ENCODE measurements at places on chromosomes 6 and 20.

DNA sequence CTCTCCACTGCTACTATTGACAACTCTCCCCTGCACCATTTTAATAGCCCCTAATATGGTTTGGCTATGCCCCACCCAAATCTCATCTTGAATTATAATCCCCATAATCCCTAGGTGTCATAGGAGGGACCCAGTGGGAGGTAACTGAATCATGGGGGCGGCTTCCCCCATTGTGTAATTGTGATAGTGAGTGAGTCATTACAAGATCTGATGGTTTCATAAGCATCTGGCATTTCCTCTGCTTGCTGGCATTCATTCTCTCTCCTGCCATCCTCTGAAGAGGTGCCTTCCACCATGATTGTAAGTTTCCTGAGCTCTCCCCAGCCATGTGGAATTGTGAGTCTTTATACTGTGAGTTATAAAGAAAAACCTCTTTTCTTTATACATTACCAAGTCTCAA, 74.1 kb upstream of the TCF21 start:
- DNase-seq = peak; percentile 46

GRCh38 chr20:22771706-22772105, 187.3 kb upstream of the FOXA2 start:
- peak; percentile 62 for DNase-seq

DNA sequence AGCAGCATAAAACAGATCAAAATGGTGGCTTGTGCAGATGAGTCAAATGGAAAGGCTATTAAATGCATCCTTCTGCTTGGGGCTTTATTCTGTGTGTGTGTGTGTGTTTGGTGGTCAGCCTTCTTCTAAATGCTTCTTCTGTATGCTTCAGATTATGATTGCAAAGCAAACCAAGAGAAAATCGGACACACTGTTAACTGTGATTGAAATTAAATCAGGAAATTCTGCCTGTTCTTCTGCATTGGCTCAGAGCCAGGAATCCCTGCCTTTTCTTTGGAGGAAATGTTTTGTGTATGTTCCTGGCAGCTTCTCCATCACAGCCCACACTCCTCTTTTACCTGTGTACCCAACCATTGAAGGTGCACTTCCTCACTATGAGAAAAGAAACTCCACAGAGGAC, 22.3 kb upstream of the PDE10A start:
- DNase-seq = no peak

- DNase-seq = no peak
Measured at GRCh38 chr20:16224836-16225235, 348.4 kb downstream of the KIF16B start.

DNA sequence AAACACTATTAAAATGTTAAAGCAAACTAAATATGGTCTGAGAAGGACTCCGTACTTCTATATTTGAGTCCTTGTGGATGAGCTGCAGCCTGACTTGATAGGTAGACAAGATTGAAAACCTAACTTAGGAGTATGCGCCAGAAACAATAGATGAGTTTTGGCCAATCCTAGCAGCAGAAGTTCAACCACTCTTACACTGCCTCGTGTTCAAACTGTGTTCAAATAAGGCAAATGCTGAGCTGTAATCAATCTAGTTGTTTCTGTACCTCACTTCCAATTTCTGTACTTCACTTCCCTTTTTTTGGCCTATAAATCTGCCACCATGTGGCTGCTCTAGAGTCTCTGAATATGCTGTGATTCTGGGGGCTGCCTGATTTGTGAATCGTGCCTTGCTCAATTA, 13.2 kb upstream of the SERINC1 start:
- DNase-seq = no peak

DNA sequence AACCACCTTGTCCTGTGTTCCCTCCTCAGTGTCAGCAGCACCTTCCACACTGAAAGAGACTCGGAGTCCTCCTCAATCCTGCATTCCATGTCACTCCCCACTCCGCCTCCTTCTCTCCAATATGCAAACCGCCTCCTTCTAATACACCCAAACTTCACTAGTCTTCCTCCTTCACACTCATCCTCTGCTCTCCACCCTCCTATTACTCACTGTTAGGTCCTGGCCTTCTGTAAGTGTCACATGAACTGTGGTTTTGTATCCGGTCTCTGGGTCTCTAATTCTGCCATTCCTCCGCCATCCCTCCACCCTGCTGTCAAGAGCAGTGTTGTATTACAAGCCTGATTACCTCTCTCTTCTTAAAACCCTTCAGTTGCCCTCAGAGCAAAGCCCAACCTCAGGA, 200.5 kb upstream of the CDYL start:
- peak; percentile 15 for DNase-seq

GRCh38 chr6:122422614-122423267, 23.3 kb downstream of the HSF2 start:
- DNase-seq = no peak

DNA sequence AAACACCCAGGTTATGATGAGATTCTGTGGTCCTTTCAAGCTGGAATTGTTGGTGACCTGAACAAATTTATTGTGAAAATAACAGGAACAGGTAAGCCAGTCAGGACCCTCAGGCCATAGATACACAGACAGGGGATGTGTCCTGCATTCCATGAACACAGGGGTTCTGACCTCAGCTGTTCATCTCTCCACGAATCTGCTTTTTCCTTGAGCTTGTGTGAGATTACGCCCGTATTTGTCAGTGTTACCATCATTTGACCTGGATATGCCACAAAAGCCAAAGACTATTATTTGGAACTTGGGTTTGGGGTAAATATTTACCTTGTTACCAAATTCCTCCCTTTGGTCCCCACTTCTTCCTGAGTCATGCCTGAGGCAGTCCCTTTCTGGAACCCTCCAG, 288.9 kb downstream of the PREX1 start:
- no peak for DNase-seq

DNA sequence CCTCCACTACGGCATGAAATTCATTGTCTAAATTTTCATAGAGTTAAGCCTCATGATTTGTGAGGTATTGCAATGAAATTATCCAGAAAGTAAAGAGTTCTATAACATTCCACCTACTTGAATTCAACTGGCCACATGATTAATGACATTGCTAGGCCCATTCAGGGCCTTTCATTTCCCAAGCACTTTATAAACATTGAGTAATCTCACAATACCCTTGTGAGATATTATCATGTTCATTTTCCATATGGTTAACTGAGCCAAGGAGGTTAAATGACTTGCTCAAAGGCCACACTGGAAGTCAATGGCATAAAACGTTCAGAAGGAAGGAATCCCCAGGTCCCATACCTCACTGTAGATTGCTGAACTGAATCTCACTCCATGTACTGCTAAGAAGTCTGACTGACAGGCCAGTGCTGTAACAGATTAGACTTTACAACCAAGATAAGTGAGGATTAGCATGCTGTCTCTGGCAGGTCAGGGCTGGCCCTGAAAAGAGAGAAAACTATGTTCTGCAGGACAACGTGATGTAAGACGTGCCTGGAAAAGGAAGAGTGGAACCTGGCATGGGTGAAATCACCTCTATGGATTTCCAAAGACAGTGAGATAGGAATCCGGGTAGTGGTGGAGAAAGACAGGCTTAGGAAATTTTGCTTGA, 75.9 kb upstream of the SPACA1 start:
- DNase-seq = no peak

DNA sequence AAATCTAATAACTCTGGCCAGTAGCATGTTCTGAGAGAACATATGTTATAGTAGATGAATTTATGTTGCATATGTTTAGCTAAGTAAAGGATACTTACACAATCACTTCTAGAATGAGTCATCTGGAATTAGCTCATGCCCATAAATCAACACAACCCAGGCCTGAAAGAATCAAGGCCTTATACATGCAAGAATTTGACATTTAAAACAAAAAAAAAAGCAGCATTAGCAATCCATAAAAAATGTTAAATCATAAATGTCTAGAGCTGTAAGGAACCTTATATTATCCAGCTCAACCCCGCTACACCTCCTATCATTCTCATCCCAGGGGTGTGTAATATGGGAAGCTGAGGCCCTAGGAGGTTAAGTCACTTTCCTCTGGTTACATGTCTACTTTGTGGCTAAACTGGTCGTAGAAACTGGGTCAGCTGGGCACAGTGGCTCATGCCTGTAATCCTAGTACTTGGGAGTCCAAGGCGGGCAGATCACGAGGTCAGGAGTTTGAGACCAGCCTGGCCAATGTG, 105.2 kb upstream of the CARMIL1 start:
- peak; percentile 92 for DNase-seq

DNA sequence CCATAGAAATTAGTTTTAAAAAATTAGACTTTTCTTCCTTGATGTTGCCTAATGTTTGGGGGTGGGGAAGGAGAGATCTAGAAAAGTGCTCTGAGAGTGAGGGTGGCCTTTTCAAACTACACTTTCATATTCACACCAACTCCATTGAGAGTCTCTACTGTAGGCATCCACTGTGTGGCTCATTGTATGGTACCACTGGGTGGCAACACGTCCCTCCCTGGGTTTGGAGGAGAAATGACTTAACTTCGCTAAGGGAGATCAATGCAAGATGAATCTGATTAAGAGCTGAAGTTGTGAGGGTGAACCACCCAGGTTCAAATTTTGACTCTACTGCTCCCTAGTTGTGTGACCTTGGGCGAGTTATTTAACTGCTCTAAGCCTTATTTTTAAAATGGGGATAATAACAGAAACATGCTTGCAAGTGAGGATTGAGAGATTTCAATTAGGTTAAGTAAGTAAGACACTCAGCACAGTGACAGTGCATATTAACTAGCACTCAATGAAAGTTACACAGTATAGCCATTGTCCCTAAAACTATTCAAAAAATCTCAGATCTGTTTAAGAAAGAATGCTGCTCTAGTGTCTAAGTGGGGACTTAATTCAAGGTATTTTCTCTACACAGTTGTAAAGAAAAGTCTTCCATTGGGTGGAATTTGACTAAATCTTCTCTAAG, 193.5 kb upstream of the CNR1 start:
- peak; percentile 45 for DNase-seq

GRCh38 chr20:46371656-46372055, 34.8 kb downstream of the ELMO2 start:
- peak; percentile 34 for DNase-seq

DNA sequence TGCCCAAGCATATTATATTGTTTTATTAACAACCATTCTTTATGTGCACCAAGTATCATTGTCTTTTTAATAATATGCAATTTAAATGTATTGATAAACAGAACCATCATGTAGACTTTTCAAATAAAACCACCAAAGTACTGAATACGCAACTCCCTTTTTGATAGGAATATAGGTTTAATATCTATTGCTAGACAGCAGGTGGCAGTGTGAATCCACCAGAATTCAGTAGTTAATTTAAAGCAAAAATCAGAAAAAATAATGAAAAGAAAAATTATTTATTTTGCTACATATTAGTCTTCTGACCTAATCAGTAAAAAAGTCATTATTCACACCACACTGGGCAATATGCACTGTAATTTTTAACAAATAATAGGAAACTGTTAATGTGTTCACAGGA, 143.7 kb downstream of the KLHL32 start:
- DNase-seq = peak; percentile 17

DNA sequence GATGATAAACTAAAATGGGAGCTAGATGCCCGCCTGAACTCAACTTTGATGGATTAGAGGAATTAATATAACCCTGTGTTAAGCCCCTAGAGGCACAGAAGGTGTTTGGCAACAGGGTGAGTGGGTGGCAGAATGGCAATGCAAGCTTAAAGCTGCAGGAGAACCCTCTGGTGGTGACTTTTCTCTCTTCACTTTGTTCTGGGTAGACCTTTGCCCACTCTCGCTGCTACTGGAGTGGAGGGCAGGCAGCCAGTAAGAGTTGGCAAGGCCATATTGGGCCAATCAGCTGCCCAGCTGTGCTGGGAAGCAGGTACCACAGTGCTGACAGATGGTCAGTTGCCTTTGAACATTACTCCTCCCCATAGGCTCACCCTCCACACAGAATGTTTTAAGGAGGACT, 468.2 kb downstream of the MMUT start:
- DNase-seq = no peak

DNA sequence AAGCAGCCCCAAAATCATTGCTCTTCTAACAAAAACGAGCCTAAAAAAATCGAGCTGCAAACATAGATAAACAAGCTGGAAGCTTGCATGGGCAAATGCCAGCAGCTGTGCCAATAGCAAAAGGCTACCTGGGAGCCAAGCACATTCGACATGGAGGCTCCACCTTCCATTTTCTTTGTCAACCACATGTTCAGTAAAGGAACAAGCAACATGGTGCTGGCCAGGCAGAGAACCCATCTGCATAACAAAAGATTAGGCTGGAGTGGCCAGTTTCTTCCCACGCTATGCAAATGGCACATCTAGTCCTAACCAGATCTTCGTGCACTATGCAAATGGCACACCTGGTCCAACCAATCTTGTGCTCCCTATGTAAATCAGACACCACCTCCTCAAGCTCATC, 110.5 kb downstream of the KIF16B start:
- DNase-seq = no peak

GRCh38 chr6:36969988-36970891, 15.7 kb downstream of the PI16 start:
- DNase-seq = no peak

- no peak for DNase-seq
Measured at GRCh38 chr6:125406741-125407140, 105.0 kb upstream of the HDDC2 start.

DNA sequence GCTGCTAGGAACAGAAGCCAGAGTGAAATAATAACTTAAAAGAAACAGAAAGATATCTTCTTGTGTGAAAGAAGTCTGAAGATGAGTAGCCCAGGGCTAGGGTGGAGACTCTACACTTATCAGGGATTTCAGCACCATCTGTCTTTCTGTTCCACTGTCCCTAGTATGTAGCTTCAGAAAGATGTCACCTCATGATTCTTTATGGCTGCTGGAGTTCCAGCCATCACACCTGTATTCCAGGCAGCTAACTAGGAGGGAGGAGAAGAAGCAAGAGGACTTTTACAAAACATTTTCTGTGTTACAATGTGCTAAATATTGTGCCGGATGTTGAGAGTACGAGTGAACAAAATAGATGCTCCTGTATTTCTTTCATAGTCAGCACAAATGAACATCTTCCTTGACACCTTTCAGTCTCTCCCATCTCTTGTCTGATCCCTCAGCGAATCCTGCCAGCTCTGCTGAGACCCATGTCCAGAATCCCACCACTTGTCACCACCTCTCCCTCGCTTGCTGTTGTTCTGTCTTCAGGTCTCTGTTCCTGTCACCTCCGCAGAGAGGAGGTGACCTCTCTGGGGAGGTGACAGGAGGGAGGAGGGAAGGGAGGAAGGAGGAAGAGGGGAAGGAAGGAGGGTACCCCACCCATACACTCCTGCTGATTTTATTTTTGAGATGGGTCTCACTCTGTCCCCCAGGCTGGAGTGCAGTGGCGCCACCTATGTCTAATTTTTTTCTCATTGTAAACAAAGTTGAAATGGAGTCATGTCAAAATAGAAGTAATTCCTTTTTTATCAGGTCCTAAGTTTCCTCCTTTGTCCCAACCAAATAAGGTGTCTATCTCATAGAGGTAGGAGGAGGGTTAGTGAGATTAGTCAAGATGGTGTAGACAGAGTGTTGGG, 188.9 kb downstream of the TFAP2C start:
- DNase-seq = no peak
